ENCODE measurements at places on chromosomes 16 and 17.

DNA sequence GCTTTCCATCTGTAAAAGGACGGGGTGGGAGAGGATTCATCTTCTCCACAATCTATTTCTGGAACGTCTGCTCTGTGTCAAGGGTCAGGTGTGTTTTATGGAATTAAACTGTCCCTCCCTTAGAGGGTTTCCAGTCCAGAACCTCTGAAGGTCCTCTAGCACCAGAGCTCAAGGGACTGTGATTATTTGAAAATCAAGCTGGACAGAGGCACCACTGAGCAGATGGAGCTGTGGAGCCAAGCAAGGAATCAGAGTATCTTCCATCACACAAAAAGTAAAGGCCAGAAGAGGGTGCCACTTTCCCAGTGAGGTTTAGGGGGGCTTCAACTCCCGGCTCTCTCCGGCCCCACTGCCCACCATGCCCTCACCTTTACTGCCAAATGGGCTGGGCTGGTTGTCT lies 6.8 kb downstream of the CACNG5 start:
- no peaks in the 10 kb centered on the region for H3K36me3 ChIP-seq
- no peak for DNase-seq
- no peak overlapping the region for H3K4me3 ChIP-seq

DNA sequence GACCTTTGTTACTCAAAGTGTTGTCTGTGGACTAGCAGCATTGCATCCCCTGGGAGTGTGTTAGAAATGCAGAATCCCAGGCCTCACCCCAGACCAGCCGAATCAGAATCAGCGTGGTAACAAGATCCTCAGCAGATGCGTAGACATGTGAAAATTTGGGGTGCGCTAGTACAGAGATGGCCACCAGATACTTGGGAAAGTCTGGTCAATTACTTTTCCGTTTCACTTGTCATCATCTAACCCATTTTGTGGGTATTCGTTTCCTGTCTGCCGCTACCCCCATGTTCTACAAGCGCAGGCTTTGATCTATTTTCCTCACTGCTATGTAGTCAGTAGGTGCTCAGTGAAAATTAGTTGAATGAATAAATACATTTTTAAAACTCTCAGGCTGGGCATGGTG lies 33.1 kb upstream of the HERPUD1 start:
- peaks cover 18% of the 10 kb centered on the region for H3K4me1 ChIP-seq
- H3K36me3 ChIP-seq: no peaks in the 10 kb centered on the region

- H3K36me3 ChIP-seq: no peaks in the 10 kb centered on the region
- no peak for DNase-seq
- H3K27me3 ChIP-seq: peaks cover 17% of the 10 kb centered on the region
- peaks cover 5% of the 10 kb centered on the region for H3K4me1 ChIP-seq
Observed at GRCh38 chr16:19108409-19109287, 5.1 kb upstream of the ITPRIPL2 start.

- DNase-seq: no peak
- peak overlapping the region; percentile 75 for H3K4me3 ChIP-seq
- H3K27ac ChIP-seq: peak overlapping the region; percentile 97
- H3K4me1 ChIP-seq: peaks cover 89% of the 10 kb centered on the region
- peaks cover 51% of the 10 kb centered on the region for H3K36me3 ChIP-seq
Observed at GRCh38 chr17:17824783-17825614, 11.8 kb downstream of the SREBF1 start.

- H3K4me1 ChIP-seq: no peaks in the 10 kb centered on the region
- no peaks in the 10 kb centered on the region for H3K36me3 ChIP-seq
- H3K27me3 ChIP-seq: peaks cover 5% of the 10 kb centered on the region
- no peak overlapping the region for H3K4me3 ChIP-seq
- DNase-seq: no peak
- H3K27ac ChIP-seq: no peak overlapping the region
Observed at GRCh38 chr16:83224642-83225041, 583.1 kb upstream of the HSBP1 start.

- no peak overlapping the region for H3K4me3 ChIP-seq
- DNase-seq: no peak
- no peaks in the 10 kb centered on the region for H3K4me1 ChIP-seq
Observed at GRCh38 chr16:79401157-79401556, 199.4 kb downstream of the MAF start.

GRCh38 chr17:9821921-9822320 lies at the start of gene GSG1L2:
Gene GSG1L2, minus strand, starts transcription at chr17:9822079. Its CDS starts 8 bp downstream, at chr17:9822071.
- H3K4me1 ChIP-seq: no peaks in the 10 kb centered on the region
- H3K4me3 ChIP-seq: no peak within 1 kb of the TSS
- H3K27me3 ChIP-seq: peaks cover 6% of the 10 kb centered on the region
- no peaks in the 10 kb centered on the region for H3K36me3 ChIP-seq
- DNase-seq: no peak

- H3K4me3 ChIP-seq: no peak overlapping the region
- no peak overlapping the region for H3K27ac ChIP-seq
- no peak for DNase-seq
- H3K4me1 ChIP-seq: no peaks in the 10 kb centered on the region
- H3K27me3 ChIP-seq: no peaks in the 10 kb centered on the region
- H3K36me3 ChIP-seq: no peaks in the 10 kb centered on the region
Observed at GRCh38 chr16:10031473-10031872, 150.8 kb downstream of the GRIN2A start.

DNA sequence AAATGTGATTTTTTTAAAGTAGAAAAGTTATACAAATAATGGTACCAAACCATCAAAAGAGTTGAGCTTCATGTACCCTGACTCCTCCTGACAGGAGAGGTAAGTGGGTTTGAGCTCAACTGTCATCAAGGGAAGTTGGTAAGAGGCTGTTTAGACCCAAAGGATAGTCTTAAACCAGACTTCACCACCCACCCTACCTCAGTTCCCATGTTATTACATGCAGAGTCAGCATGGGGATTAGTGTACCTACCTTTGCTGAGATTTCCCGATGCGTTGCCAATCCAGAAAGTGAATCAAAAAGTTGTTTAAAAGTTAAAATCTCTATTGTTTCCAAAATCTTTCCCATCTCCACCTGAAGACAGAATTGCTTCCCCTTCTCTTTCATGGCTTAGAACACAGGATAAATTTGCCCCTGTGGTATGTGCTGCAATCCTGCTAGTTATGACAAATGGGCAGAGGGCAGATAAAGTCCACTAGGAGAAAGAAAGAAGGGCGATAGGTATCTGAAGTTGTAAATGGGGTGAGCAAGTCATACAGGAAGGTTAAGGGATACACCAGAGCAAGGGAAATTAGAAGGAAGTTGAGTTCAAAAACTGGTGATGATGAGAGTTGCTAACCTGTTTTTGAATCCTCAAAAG lies 72.8 kb downstream of the NEUROD2 start:
- no peak for DNase-seq
- H3K4me1 ChIP-seq: peaks cover 22% of the 10 kb centered on the region
- H3K36me3 ChIP-seq: peaks cover 18% of the 10 kb centered on the region
- H3K4me3 ChIP-seq: no peak overlapping the region
- H3K27me3 ChIP-seq: no peaks in the 10 kb centered on the region

DNA sequence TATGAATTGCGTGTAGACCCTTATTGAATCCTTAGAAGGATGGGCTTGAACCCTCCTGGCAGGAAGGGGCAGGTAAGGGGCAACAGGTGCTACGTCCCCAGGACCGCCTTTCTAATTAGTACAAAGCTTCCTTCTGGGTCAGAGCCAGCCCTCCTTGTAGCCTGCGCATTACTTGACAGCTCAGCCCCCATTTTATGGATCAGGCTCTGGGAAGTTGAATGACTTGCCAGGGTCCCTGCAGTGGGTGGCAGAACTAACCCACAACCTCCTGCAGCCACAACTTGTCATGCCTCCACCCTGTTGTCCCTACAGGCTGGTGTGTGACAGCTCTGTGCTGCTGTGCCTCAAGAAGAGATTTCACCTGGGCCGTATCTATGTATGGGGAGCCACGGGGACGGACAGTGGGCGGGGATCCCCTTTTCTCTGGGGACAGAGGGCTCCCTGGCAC lies 2.7 kb downstream of the MYO15B start:
- H3K36me3 ChIP-seq: no peaks in the 10 kb centered on the region
- H3K4me1 ChIP-seq: peaks cover 4% of the 10 kb centered on the region
- H3K27ac ChIP-seq: no peak overlapping the region
- H3K27me3 ChIP-seq: no peaks in the 10 kb centered on the region

- no peaks in the 10 kb centered on the region for H3K4me1 ChIP-seq
- no peak overlapping the region for H3K4me3 ChIP-seq
- no peak for DNase-seq
Observed at GRCh38 chr16:73505577-73505976, 457.6 kb upstream of the ZFHX3 start.

GRCh38 chr17:32609884-32610650 lies 123.3 kb downstream of the CDK5R1 start:
- H3K4me1 ChIP-seq: peaks cover 6% of the 10 kb centered on the region
- no peaks in the 10 kb centered on the region for H3K27me3 ChIP-seq
- H3K27ac ChIP-seq: no peak overlapping the region
- H3K36me3 ChIP-seq: no peaks in the 10 kb centered on the region
- H3K4me3 ChIP-seq: no peak overlapping the region
- no peak for DNase-seq

GRCh38 chr17:74125156-74125555 lies 78.3 kb upstream of the RPL38 start:
- H3K36me3 ChIP-seq: no peaks in the 10 kb centered on the region
- H3K27ac ChIP-seq: no peak overlapping the region
- peaks cover 27% of the 10 kb centered on the region for H3K27me3 ChIP-seq
- no peaks in the 10 kb centered on the region for H3K4me1 ChIP-seq

DNA sequence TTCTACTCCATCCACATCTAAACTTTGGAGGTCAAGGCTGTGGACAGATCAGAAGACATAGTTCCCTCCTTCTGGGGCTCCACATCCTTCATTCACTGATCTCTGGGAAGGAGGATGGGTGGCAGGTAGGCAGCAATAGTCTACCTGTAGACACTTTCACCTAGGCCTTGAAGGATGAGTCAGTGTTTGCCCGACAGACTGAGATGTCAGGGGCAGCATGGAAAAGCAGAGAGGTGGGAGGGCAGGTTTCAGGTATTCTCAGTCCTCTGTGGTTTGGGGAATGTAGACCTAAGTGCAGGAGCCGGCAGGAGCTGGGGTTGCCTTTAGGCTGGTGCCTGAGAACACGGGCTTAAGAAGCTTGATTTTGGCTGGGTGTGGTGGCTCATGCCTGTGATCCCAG lies 171.9 kb upstream of the ZNF267 start:
- peak overlapping the region; percentile 97 for H3K27ac ChIP-seq
- peaks cover 25% of the 10 kb centered on the region for H3K4me1 ChIP-seq

DNA sequence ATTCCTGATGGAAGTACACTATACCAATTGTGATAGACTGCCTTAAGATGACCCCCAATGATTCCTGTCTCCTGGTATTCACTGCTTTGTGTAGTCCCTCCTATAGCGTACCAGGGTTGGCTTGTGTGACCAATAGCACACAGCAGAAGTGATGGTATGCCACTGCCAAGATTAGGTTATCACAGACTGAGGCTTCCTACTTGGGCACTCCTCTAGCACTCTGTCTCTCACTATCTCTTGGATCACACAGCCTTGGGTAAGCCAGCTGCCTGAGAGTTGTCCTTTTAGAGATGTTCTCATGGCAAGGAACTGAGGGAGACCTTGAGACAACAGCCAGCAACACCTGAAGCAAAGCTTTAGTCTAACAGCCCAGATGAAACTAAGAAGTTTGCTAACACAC lies 12.7 kb upstream of the AMFR start:
- H3K4me3 ChIP-seq: no peak overlapping the region
- DNase-seq: no peak
- H3K27ac ChIP-seq: no peak overlapping the region
- no peaks in the 10 kb centered on the region for H3K27me3 ChIP-seq

GRCh38 chr17:44906010-44906646 lies 6.9 kb upstream of the EFTUD2 start:
- H3K36me3 ChIP-seq: no peaks in the 10 kb centered on the region
- peaks cover 2% of the 10 kb centered on the region for H3K4me1 ChIP-seq
- DNase-seq: no peak
- peaks cover 10% of the 10 kb centered on the region for H3K27me3 ChIP-seq
